ENCODE measurements at places on chromosomes 1 and 21. TPM values are rescaled to one million over a fixed set of nuclear protein-coding genes. Genes with fewer than 3 reads are reported as not detected.

DNA sequence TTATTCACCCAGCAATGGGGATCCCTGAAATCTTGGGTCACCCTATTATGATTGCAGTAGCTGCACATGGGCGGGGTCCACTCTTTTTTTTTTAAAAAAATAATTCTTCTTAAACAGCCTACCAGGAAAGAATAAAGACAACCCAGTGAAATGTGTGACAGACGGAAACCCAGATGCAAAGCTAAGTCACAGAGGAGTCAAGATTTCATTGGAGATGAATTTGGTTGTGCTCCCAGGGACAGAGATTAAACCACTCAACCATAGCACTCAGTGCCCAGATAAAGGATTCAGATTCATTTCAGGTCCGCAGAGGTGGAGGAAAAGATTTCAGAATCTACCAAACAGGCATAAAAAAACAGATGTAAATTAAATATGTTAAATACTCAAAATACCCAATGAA, 583.5 kb upstream of the ZP4 start:
- DNase-seq = no peak

GRCh38 chr1:25700144-25700523, 83.5 kb downstream of the MAN1C1 start:
- DNase-seq = no peak

- no peak for DNase-seq
Observed at GRCh38 chr1:216794586-216794985, 71.4 kb upstream of the ESRRG start.

DNA sequence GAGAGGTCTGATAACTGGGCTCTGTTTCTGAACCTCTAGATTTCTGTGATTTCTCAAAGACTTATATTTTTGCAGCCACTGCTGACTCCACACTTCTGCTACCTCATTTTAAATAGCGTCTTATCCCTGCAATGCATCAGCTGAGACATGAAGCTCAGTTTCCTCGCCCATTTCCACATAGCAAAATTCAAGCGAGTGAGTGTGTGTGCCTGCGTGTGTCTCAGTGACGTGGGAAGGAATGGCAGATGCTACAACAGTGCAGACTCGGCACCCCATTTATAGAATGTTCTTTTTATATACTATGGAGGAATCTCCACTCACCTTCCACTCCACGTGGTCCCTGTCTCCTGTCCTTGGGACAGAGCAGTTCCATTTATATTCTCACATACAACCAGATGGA, 35.7 kb downstream of the ZMYND12 start:
- DNase-seq = no peak

- no peak for DNase-seq
Observed at GRCh38 chr1:184487531-184488193, 100.8 kb downstream of the C1orf21 start.

- no peak for DNase-seq
Observed at GRCh38 chr1:220751111-220751510, 3.0 kb downstream of the MTARC2 start.

CFHR4 gene
- not detected for total RNA-seq

DNA sequence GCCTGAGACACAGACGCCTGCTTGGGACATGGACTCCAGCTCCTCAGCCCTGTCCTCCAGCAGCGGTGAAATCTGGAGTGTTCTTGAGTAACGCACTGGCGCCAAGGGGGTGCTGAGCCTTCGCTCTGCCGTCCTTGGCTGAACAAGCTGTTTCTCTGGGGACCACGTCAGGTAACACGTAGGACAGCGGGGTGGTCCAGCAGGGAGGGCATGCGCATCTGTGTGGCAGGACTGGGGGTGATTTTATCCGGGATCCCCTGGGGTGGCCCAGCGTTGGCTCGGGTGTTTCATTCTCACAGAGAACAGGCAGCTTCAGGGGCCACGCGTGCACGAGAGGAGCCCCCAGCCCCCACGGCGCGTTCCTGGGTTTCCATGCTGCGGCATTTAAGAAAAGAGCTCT, 61.2 kb downstream of the AGPAT3 start:
- DNase-seq = peak; percentile 65

- DNase-seq = no peak
Observed at GRCh38 chr1:116382857-116383483, 9.9 kb downstream of the ATP1A1 start.

- DNase-seq = no peak
Observed at GRCh38 chr1:75845576-75845975, 48.9 kb downstream of the MSH4 start.

DNA sequence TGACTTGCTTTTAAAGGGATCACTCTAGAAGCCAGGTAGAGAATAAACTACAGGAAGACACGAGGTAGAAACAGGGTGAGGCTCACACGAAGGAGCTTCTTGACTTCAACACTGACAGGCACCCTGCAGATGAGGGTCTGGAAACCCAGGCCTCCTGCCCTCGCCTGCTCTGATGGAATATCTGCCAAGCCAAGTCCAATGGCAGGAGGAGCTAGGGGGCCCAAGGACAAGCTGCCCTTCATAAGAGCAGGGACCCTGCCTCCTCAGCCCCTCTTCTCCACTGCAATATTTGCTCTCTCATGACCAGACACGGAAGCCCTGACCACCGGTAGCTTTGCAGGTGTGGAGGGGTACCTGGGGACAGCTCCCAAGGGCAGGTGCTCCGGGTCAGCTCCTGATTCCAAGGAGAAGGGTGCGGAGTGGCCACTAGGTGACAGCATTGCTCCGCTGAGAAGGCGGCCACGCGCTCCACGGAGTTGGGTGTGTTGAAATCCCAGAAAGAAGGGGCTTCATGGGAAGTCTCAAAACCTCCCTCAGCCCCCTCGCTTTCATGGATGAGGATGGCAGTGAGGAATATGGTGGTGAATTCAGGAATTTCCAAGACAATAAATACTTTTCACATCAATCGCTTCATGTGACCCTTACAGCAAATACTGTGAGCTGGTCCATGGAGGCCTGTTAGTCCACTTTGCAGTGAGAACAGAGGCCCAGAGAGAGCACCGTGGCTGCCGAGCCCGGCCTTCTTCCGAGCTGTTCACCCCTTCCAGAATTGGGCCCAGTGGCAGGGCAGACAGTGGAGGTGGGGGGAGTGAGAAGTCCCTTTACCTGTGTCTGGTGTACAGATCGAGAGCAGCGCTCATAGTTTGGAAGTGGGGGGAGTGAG, 33.2 kb upstream of the PAX7 start:
- peak; percentile 80 for DNase-seq

DNA sequence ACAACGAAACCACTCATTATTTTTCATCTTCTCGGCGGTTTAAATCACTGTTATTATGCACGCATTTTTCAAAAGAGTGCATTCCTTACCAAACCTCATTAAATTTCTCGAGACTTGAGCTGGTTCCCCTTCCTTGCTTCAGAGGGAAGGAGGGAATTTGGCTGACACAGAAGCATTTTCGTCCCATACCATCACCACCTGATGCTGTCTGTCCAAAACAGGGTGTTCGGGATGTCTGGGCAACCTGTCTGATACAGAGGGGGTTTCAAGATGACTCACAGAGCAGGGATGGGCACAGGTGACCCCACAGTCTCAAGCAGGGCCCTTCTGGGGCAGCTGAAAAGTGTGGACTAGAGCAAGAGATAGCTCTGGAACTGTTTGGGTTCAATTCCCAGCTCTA, 12.3 kb upstream of the RCC2 start:
- DNase-seq = no peak

- peak; percentile 20 for DNase-seq
Observed at GRCh38 chr21:32955311-32956060, 70.2 kb upstream of the OLIG2 start.

SLC6A17 gene
- total RNA-seq = not detected

ALX3 gene
- 0.24 TPM for total RNA-seq

DNA sequence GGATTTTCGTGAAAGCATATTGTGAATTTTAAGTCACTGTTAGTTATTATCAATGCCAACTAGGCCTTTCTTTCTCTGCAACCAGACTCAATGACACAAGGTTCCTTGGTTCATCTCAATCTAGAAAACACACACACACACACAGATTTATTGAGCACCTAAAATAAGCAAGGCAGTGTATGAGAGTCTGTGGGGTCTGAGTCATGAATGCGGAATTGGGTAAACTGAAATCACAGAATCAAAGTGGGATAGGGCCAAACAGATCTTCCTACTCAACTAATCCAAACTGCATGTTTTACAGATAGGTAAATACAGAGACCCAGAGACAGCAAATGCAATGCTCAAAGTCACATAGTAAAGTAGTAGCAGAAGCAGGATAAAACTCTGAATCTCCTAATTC, 48.5 kb upstream of the NRDC start:
- no peak for DNase-seq

GRCh38 chr1:230243583-230244353, 176.7 kb downstream of the GALNT2 start:
- no peak for DNase-seq

- DNase-seq = peak; percentile 86
Observed at GRCh38 chr1:85137660-85138059, 63.2 kb downstream of the SYDE2 start.

DNA sequence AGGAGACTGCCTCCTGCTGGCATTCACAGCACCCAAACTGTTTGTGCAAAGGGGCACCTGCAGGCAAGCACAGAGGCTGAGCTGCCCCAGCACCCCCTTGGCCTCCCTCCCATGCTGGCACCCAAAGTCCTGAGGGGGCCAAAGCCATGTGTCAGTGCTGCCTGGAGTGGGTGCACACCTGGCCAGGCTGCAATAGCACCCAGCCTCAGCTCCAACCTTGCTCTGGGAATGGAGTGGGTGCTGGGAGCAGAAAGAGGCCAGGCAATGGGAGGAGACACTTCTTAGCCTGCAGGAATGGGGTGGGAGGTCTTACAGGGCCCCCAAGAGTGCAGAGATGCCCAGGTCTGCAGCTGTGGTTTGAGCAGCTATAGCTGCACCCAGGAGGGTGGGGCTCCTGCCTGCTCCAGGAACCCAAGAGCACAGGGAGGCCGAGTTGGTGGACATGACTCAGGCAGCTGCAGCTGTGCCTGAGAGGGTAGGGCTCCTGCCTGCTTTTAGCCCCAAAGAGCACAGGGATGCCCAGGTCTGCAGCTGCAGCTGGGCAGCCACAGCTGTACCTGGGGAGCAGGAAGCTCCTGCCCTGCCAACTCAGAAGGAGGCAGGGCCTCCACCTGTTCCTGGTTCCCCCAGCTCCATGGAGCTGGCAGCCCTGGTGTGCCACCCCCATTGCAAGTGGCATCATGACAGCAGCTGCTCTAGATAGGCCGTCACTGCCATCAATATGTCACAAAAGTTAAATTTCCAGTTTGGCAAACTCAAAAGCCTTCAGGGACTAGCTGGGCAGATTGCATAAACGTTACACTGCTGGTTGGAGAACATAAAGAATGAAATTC, 5.3 kb upstream of the CHD1L start:
- peak; percentile 49 for DNase-seq

- no peak for DNase-seq
Observed at GRCh38 chr1:77322061-77322900, 40.5 kb downstream of the AK5 start.

KCNT2 gene
- 2.7 TPM for total RNA-seq

- DNase-seq = peak; percentile 44
Observed at GRCh38 chr1:202836623-202837403, 26.1 kb downstream of the PCAT6 start.

- DNase-seq = no peak
Observed at GRCh38 chr1:65958561-65959350, 166.1 kb downstream of the PDE4B start.

FLG gene
- total RNA-seq = not detected

GRCh38 chr1:209643285-209644020, 8.8 kb downstream of the LAMB3 start:
- DNase-seq = no peak

DNA sequence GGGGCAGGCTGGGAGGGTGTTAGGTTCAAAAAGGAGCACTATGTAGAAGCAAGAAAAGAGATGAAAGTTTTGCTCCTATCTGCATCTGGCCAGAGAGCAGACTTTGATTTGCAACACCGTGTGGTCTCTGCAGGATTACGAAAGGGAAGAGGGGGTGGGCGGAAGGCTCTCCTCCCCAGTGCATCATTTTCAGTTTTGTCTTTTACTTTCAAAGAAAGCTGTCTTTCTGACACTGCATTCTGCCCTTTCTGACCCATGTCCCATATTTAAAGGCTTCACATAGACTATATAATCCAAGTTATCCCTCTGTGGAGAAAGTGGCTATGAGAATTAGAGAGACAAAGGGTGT, 126.5 kb downstream of the RHOU start:
- DNase-seq = no peak

RIMS3 gene
- total RNA-seq = 4.1 TPM

DNA sequence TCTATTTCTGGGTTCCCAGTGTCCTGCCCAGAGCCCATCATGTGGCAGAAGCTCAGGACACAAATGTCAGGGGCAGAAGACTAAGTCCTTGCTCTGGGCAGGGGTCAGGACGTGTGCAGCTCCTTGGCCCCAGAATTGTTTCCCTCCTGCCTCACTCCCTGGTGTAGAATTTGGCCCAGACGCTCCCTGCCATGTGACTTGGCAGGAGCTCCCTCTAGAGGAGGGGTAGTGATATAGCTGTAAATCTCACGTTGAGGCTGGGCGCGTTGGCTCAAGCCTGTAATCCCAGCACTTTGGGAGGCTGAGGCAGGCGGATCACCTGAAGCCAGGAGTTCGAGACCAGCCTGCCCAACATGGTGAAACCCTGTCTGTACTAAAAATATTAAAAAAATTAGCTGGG, 91.2 kb downstream of the UBIAD1 start:
- no peak for DNase-seq

DNA sequence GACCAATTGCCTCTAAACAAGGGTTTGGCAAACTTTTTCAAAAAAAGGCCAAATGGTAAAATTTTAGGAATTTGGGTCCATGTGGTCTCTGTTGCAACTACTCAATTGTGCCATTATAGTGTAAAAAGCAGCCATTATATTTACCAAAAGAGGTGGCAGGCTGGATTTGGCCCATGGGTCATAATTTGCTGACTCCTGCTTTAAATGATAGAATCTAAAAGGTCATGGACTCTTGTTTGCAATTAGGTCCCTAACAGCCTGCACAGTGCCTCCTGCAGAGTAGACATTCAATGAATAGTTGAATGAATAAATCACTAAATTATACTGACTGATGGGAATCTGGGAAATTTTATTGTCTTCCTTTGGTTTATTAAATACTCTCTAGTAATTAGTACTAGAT, 6.2 kb downstream of the BECN2 start:
- no peak for DNase-seq

TAS1R1 gene
- 0.11 TPM for total RNA-seq

DNA sequence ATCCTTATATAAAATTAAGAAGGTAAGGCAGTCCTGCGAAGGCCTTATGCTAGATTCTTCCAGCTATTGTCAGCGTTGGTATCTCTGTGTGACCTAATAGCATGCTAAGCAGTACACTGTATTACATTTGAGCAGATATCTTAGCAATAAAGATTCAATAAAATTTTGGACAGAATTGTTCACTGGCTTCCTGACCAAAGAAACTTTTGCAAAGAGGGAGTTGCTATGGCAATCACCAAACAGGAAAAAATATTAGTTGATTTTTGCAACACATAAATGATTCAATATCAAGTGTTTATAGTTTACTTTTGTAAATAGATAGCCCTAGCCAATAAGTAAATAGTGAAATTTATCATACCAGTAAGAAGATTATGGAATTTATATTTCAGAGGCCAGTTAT, 31.0 kb upstream of the PLEKHO1 start:
- no peak for DNase-seq

DNA sequence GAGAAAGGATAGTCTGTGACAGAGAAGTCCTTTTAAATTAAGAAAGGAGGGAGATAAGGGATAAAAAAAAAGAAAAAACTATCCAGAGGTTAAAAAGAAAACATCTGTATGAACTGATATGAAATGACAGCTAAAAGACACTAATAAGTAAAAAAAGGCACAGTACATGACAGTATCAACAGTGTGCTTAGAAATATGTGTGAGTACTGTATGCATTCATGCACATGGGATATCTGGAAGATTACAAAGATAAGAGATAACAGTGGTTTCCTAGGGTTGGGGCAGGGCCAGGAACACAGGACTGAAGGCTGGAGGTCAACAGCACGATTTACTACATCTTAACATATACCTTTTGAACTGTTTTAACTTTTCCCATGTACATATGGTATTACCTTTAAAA, 13.3 kb downstream of the PTP4A2 start:
- no peak for DNase-seq
